ENCODE measurements at places on chromosomes 7 and 10. TPM values are rescaled to one million over a fixed set of nuclear protein-coding genes. Genes with fewer than 3 reads are reported as not detected.
A peak's percentile ranks its signal among the peaks of the same experiment; 100 is the strongest.

DNA sequence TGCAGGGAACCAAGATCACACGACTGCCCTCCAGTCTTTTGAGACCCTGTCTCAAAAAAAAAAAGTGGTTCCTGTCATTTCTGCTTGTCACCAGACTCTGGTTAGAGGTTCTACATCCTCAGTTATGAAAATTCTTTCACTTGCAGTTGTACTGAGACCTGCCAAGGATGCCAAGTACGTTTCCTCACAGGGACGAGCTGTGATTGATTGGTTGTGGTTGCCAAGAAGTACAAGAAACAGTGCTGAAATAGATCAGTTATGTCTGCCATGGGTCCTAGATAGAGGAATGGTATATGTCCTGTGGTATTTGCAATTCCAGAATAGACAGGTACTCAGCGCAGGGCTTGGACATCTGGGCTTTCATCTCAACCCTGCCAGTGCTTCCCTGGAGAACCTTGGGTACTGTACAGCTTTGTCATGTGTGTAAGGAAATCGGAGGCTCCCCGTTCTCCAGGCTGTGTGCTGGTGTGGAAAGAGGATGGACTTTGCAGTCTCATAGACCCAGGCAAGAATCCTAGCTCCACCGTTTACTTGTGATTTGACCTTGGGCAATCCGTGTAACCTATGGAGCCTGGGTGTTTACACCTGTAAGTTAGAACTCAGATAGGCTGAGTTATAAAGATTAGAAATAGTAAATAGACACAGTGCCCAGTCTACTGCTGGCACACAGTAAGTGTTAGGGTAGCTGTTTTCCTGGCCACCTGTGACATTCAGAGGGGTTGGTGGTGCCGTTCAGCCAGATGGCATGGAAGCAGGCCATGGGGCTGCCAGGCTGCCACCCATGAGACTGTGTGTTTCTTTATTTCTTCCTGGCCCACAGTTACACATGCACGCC lies 53.0 kb downstream of the COL13A1 start:
- peak; percentile 18 for DNase-seq

Gene BPGM
- 7.7 TPM for total RNA-seq

- peak; percentile 26 for DNase-seq
Observed at GRCh38 chr7:102152672-102153598, 133.7 kb upstream of the SH2B2 start.

GRCh38 chr10:119817991-119818888 lies 54.4 kb downstream of the MCMBP start:
- DNase-seq = peak; percentile 38

Gene ABCB4
- total RNA-seq = 0.37 TPM

DNA sequence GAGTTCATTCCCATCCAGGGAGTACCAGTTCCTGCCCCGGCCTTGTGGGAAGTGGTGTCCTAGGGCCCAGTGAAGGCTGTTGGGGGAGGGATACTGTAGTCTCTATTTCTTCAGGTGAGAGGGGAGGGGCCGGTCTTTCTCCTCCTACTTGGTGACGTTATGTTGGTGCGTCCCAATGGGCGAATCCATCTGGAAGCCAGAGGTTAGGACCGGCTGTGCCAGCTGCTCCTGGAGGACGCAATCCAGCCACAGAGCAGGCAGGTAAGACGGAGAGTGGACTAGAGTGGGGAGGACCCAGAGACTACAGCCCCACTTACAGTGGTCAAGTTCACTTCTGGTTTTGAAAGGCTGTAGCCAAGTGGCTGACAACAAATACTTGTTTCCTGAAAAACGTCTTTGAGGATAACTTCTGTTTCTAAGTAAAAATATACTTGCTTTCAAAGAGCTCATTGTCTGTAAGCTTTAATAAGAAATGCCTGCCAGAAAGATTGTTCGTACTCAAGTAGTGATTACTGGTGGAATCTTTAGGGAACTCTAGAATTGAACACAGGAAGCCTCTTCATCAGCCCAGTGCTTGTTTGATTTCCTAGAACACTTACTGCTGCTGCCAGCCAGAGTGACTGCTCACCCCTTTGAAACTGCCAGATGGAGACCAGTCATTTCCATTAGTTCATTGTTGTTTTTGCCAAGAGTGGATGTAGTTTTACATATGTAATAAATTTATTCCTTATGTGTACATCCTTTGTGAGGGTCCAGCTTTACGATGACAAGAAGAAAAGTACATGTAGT lies 25.4 kb downstream of the RBM33 start:
- no peak for DNase-seq

Gene ZNF518A
- 39.6 TPM for total RNA-seq

- DNase-seq = no peak
Observed at GRCh38 chr10:47012214-47012613, 101.0 kb downstream of the PTPN20 start.

GRCh38 chr7:141370650-141371049 lies 180.6 kb upstream of the AGK start:
- DNase-seq = no peak

- no peak for DNase-seq
Observed at GRCh38 chr7:41238851-41239331, 464.0 kb downstream of the INHBA start.

GRCh38 chr7:136555933-136556332 lies 312.5 kb upstream of the CHRM2 start:
- no peak for DNase-seq

DNA sequence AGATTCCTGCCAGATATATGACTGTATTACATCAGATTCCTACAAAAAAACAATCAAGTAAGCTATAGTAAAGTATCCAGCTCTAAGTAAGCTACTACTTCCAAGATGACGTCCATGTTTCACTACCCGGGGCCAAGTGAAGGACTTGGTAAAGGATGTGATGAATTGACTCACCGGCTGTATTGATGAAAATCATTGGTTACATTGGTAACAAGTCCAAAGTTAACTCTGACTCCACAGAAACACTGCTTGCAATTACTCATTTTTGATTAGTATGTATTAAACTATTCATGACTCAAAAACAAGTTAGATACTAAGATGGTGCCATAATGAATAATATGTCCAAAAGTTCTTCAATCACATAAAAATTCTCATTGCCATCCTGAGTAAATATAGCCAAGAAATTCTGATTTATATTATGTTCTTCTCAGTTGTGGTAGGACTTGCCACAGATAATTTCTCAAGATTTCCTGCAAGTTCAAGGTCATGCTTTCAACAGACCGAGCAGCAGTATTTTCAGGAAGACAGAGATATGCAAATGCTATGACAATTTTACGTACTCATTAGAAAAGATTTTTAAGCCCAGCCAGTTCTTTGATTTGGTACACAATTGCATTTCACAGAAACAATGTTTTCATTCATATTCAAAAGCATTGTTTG lies 12.6 kb upstream of the DNAJC1 start:
- DNase-seq = no peak

DNA sequence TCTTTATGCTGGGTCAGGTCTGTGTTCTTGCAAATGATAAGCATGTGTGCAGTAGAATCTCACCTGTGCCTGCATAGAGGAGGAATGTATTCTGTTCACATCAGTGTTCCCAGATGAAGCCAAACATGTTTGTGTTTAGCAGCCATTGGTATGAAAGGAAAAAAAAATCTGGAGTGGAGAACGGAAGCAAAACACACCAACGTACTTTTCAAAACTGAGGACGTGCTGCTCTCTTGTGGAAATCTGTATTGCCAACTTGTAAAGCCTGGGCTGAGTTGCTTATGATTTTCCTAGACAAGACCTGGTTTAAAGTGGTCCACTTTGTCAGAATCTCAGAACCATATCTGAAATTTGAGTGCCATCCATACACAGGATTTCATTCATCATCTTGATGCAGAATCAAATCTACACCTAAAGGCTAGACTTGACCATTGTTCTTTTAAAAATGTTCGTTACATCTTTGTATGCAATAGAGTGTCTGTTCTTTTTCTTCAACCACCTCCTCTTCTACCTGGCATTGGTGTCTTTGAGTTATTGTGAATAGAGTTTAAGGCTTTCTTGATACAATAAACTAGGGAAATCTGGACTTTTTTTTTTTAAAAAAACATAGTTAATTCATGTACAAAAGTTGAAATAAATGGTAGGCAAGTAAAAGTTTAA lies 367.7 kb downstream of the PHF14 start:
- no peak for DNase-seq

DNA sequence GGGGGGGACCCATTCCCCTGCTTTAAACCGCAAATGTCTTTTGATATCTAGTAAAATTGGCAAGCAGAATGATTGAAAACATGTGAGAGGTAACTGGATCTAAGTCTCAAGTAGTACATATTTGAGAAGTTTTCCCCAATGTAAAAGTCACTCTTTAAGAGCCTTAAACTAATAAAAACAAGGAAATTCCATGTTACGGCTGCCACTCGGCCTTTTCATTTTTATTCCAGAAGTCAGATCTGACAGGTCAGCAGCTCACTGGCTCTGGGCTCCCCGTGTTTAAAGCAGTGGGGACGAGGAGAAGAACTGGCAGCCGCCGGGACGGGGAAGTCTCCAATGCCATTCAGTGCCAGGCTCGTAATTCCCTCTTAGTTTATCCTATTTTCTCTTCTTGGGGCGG lies 80.7 kb downstream of the CUX1 start:
- DNase-seq = no peak

GRCh38 chr10:50615658-50616057 lies 8.1 kb downstream of the SGMS1 start:
- no peak for DNase-seq

DNA sequence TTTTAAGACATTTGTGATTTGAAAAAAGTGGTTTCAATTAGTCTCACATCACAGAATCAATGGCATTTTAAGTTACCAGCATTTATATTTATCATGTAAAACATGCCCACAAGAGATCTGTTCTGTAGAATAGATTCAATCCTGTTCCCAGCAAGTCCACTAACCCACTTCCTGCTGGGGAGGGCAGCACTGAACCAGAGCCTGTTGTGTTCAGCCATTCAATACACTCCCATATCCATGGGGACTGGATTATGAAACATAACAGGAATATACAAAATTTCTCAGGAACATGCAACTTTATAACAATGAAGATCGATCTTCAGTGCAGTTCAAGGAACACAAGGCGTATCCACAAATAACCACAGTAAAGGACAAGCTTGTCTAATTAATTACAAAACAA lies 24.4 kb upstream of the ANK3 start:
- no peak for DNase-seq

GRCh38 chr10:127017541-127018297 lies 112.5 kb downstream of the DOCK1 start:
- no peak for DNase-seq

DNA sequence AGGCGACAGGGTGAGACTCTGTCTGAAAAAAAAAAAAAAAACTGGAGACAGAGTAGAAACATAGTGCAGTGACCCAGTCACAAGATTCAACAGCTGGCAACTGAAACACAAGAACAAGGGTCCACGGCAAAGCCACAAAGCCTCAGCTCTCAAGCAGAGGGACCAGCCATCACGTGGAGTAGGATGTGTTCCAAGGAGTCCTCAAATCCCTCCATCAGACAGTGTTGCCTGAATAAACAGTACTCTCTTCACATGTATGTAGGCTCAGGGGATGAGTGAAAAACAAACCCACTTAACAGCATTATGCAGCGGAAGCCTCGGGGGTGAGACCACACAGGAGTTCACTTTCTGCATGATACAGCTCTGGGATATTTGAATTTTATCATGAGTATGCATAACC lies 62.0 kb downstream of the SLIT1 start:
- DNase-seq = no peak

Gene SYPL1
- total RNA-seq = 84.2 TPM

Gene KRIT1
- total RNA-seq = 37.2 TPM

DNA sequence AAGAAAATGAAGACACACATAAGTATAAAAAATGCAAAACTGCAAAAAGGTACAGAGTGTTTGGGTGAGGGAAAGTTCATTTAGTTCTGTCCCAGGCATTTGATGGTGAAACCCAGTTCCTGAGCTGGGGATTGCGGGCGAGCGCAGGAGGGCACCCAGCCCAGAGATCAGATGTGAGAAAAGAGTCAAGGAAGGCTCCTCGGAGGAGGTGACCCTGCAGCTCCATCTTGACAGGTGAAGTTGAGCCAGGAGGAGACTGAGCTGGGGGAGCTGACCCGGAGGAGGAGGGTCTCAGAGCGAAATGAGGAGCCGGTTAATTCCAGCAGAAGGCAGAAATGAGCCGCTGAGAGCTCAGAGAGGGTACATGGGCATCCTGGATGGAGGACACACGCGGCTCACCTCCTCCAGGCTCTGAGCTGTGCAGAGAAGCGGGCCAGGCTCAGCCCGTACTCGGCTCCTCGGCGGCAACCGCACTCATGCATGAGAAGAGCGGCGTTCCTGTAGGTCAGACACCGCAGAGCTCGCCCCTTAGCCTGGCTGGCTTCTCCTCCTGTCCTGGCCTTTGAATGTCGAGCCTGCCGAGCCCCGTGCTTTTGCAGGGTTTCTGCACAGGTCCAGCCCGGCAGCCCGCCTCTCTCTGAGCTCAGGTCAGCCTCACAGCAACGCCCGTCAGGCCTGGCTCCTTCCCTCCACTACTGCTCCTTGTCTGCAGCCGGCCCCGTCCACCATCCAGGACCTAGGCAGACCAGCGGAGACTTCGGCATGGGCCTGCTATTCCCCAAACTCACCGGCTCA lies 9.5 kb upstream of the RAMP3 start:
- no peak for DNase-seq

DNA sequence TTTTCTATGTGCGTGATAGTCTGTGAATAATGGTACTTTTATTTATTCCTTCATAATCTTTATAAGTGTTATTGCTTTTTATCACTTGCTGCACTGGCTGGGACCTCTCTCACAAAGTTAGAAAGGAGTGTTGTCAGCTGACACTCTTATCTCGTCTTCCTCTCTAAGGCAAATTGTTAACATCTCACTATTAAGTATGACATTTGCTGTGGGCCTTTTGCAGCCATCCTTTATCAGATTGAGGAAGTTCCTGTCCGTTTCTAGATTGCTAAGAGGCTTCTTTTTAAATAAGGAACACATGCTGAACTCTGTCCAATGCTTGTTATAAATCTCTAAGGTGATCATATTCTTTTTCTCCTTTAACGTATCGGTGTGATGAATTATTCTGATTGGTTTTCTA lies 27.4 kb upstream of the DIP2C start:
- DNase-seq = no peak

GRCh38 chr7:158819571-158820203 lies 9.6 kb downstream of the ESYT2 start:
- no peak for DNase-seq

DNA sequence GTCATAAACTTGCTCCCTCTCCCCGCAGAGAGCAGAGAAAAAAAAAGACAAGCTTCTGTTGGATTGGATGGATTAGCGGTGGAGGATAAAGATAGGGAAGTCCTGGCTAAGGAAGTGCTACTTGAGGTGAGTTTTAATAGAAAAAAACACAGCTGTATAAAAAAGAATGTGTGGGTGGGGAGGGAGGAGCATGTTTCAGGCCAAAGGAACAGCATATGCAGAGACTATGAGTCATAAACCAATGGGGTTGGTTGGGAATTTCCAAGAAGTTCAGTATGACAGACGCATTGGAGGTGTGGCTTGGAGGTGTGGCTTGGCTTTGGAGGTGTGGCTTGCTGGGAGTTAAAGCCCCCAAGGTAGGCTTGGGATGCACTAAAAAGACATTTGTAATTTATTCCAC lies 103.0 kb upstream of the LSM8 start:
- peak; percentile 16 for DNase-seq

- DNase-seq = no peak
Observed at GRCh38 chr7:74403521-74404387, 50.0 kb upstream of the GTF2IRD1 start.

- DNase-seq = no peak
Observed at GRCh38 chr7:136923111-136923667, 54.7 kb downstream of the CHRM2 start.

- no peak for DNase-seq
Observed at GRCh38 chr10:98408799-98409198, 6.2 kb downstream of the PYROXD2 start.

Gene C10orf62
- total RNA-seq = not detected

Measured in left colon (tissue), 2 donors.